Type B pancreatic cell (in vitro differentiated cells): ENCODE measurements at places on chromosomes 12 and 14. TPM values are rescaled to one million over a fixed set of nuclear protein-coding genes. Genes with fewer than 3 reads are reported as not detected.

Gene HSPB8
- total RNA-seq: 17.0 and 41.4 TPM in 2 replicates

Gene ATP6V1D
- total RNA-seq: 52.8 and 60.1 TPM in 2 replicates

- no peak for DNase-seq
Measured at GRCh38 chr12:7352661-7353060, 48.8 kb downstream of the ACSM4 start.

DNA sequence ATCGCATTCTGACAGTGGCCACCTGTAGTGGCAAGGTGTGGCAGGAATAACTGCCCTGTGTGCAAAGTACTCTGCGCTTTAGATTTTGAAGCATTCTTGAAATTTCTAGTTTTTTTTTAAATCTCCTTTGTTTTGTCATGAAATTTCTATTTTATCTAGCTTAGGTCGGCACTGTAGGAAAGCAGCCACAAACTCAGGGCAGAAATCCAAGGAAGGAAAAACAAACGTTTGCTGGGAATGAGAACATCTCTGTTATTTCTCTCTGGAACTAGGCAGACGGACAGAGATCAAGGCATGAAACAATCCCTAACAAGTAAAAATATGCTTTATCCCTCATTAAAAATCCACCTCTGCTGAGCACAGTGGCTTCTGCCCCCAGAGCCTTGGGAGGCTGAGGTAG lies 1.3 kb upstream of the NR2C1 start:
- no peak for DNase-seq

DNA sequence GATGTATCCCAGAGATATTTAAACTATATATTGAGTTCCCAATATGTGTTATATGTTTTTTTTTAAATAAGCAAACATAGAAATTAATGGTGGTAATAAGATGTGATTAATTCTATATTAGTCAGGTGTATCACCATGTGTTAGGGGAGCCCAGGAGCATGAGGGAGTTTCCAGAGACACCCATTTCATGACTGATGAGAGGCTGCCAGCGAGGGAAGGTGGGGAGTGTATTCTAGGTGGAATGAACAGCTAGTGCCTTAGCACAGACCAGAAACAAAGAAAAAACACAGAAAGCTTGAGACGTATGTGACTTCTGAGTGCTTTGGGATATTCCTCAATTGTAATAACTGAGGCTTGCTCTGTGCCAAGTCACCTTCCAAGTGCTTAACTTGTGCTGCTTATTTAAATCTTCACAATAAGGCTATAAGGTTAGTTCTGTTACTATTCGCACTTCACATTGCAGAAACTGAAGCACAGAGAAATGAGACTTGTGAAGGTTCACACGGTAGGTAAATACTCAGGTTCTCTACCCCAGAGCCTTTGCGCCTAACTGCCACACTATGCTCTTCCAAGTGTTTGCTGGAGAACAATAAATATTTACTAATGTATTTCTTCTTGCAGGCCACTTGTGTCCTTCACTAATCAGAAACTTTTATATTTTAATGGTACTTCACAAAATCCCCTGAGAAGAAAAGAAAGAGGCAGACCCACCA lies 17.9 kb upstream of the MGP start:
- DNase-seq: no peak

DNA sequence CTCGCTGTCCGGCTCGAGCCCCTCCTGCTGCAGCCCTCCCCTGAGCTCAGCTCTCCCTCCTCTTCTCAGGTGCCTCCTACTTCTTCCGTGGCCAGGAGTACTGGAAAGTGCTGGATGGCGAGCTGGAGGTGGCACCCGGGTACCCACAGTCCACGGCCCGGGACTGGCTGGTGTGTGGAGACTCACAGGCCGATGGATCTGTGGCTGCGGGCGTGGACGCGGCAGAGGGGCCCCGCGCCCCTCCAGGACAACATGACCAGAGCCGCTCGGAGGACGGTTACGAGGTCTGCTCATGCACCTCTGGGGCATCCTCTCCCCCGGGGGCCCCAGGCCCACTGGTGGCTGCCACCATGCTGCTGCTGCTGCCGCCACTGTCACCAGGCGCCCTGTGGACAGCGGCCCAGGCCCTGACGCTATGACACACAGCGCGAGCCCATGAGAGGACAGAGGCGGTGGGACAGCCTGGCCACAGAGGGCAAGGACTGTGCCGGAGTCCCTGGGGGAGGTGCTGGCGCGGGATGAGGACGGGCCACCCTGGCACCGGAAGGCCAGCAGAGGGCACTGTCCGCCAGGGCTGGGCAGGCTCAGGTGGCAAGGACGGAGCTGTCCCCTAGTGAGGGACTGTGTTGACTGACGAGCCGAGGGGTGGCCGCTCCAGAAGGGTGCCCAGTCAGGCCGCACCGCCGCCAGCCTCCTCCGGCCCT lies 22.8 kb downstream of the MMP17 start:
- no peak for DNase-seq

GRCh38 chr12:6407236-6407954 lies 23.4 kb downstream of the LTBR start:
- DNase-seq: no peak

GRCh38 chr14:52068615-52069306 lies at the start of gene NID2:
Gene NID2, minus strand, starts transcription at chr14:52069059. Its CDS starts 65 bp downstream, at chr14:52068994.
- peak; percentile 91 for DNase-seq

- DNase-seq: no peak
Measured at GRCh38 chr14:104285508-104285840, 147.1 kb downstream of the KIF26A start.
